ENCODE measurements at places on chromosomes 12 and 14.

DNA sequence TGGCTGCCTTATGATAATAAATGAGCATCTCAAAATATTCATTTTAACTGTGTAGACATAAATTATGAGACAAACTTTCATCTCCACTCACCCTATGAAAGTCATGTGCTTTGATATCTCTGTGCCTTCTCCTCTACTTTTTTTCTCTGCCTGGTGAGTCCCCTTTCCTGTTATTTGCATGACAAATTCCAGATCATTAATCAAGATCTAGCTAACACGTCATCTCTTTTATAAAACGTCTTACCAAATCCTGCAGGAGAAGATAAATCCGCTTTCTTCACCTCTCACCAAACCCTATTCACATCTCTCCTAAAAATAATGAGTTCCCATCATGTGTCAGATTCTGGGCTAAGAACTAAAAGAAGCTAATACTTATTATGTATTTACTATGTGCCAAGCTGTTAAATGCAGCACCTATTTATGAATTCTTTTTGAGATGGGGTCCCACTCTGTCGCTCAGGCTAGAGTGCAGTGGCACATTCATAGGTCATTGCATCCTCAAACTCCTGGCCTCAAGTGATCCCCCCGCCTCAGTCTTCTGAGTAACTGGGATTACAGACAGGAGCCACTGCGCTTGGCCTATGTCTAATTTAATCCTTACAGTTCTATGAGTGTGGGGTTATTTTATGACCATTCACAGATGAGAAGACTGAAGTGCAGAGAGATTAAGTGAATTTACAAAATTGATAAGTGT is 26.7 kb downstream of the SPX start:
- DNase-seq: no peak

DNA sequence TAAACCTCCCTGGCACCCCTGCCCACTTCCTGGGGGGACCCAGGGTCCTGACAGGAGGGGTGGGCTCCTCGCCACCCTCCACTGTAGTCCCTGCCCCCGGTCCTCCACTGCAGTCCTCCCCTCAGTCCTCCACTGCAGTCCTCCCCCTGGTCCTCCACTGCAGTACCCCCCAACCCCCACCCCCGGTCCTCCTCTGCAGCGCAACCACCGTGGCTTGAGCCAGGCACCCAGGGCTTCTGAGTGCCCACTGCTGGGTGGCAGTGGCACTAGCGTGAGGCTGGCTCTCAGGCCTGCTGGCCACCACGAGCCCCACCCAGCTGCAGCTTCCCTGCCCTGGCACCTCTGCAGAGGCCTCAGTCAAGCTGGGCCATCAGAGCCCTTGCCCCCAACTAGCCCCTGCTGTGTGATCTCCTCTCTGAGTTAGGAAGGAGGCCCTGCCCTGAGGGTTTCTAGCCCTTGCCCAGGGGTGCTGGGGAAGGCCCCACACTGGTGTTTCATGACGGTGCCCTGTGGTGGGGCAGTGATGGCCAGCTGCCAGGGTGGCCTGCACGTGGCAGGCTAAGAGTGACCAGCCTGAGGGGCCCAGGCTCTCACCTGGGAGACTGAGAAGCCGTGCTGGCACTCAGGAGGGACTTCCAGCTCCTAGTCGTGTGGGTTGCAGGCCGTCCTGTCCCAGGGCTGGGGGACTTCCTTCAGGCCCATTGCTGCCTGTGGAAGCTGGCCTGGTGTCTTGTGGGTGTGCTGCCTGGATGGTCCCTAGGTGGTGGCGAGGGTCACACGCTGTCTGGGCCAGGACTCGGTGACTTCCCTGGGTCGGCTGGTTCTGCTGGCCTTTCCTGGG is 9.7 kb downstream of the CEP170B start:
- DNase-seq: no peak

DNA sequence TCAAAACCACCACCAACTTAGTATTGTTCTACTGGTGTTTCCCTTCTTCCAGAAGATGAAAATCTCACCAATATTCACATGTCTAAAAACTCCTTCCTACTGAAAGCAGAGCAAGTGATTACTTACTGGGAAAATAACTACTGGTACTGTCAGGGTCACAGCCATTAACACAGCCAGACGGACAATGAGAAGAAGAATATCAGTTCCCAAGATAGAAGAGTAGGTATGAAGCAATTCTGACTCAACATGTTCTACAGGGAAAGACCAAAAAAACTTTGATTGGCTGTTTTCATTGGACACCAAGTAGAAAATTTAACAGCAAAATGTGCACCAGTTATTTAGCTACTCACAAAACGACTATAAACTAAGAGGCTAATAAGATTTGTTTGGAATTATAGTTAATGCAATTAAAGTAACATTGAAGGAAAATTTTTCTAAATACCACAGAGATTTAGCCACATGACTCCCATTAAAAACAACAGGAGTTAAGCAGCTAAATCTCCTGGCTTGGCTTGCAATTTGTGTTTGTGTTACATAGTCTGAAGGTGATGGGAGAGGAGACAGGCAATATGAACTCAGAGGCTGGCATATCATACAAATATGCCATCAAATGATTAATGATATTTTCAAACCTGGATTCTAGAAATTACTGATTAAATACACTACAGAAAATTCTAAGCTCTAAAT is 9.5 kb downstream of the SLC38A2 start:
- DNase-seq: no peak

DNA sequence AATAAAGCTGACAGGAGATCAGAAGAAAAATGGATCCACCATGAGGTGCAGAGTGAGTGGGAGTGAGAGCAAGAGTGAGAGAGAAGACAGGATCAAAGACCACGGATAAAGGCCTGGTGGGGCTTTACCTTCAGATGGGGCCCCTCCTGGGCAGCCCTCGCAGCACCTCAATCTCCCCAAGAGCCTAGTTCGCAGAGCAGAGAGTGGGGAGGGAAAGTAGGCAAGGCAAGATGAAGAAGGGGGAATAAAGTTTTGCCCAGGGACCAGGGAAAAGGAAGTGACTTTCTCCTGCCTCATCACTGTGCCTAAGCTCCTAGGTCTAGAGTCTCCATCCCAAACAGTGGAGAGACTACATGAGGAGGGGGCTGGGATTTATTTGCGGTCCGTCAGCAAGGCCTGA is 10.3 kb downstream of the OR10P1 start:
- DNase-seq: no peak

GRCh38 chr12:83388551-83388950 is 701.8 kb downstream of the TMTC2 start:
- DNase-seq: no peak

- DNase-seq: no peak
Observed at GRCh38 chr12:68374307-68374982, 42.3 kb upstream of the MDM1 start.

DNA sequence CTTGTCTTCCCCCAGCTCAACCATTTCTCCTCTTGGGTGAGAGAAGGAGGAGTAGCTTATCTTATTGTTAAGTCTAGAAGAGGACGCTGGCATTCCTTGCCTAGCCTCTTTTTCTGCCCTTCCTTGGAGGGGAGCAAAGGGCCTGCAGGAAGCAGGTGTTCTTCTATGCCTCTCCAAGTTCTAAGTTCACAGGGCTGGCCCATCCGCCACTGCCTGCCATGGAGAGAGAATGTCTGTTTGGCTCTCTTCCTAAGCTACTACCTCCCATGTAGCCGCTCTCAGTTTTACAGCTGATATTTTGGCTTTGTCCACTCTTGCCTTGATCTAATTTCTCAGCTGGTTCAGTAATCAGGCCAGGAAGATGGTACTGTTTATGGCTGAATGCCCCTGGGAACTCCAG is 201.2 kb downstream of the NTF3 start:
- no peak for DNase-seq

DNA sequence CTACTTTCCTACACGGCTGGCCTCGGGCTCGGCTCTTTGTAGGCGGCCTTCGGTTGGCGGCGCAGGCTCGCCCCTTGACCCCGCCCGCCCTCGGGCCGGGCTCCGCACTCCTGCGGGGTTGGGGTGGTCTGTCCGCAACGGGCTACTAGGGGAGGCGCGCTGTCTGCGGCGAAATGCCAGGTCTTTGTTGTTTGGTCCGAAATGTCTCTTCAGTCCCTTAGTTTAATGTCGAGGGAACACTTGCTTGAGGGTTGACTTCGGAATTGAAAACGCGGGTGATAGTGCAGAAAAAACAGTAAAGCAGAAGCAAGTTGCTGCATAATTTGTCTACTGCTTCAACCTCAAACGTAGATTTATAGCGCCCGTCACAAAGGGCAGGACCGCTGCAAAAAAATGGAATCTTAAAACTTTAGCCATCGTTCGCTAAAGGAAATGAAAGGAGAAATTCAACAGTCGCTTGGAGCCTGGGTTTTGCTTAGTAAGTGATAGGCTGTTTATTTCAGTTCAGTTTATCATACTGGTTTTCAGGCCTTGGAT is 390 bp downstream of the JKAMP start:
- DNase-seq: no peak

DNA sequence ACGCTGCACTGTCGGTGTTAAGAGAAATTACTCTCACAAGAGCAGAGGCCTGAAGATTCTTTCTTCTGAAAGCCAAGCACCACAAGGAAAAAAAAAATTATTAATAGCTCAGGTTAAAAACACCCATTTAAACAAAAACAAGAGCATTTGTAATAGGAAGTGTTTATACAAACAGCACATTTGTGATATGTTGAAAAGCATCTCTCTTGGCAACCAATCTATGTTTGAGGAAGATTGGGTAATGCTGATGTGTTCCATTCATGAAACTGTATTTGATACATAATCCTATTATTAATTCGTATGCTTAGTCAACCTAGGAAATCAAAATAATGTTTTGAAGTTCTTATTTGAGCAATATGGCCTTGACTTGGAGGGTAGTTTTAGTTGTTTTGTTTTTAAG is 36.5 kb downstream of the SSPN start:
- DNase-seq: no peak

- peak; percentile 100 for DNase-seq
Observed at GRCh38 chr14:68089146-68089731, 269.7 kb downstream of the RAD51B start.
